ENCODE measurements at places on chromosomes 11 and 22.

GRCh38 chr11:132520199-132520598 lies 1012.1 kb downstream of the OPCML start:
- DNase-seq, result peak; percentile 36

DNA sequence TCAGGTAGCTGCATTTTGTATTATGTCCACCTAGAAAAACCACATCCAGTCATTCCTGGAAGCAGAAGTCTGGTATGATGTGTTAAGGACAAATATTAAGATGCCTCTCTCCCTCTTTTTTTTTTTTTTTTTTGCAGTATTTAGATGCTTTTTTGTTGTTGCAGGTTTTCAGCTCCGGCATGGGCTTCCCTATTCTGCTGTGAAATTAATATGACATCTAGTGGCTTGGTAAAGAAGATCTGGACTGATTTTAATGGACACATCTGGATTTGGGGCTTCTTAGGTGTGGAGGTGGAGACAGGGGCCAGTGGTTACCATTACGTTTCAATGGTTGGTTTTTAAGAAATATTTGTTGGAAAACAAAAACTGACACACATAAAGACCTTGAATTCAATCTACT lies 47.5 kb upstream of the RASSF10 start:
- DNase-seq, result no peak

DNA sequence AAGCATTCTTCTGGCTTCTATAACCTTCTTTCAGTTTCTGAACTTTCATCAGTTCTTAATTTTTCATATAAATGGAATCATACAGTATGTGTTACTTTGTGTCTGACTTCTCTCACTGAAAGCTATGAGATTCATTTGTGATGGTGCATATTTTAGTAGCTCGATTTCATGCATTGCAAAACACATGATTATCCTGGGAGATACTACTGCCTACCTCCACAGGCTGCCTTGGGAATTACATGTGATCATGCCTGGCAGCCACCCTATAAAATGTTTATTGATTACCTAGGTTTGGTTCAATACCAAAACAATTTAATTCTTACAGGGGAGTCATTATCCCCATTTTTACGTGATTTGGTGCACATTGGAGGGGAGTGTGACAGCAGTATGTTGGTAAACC lies 34.1 kb upstream of the PAK1 start:
- peak; percentile 15 for DNase-seq

DNA sequence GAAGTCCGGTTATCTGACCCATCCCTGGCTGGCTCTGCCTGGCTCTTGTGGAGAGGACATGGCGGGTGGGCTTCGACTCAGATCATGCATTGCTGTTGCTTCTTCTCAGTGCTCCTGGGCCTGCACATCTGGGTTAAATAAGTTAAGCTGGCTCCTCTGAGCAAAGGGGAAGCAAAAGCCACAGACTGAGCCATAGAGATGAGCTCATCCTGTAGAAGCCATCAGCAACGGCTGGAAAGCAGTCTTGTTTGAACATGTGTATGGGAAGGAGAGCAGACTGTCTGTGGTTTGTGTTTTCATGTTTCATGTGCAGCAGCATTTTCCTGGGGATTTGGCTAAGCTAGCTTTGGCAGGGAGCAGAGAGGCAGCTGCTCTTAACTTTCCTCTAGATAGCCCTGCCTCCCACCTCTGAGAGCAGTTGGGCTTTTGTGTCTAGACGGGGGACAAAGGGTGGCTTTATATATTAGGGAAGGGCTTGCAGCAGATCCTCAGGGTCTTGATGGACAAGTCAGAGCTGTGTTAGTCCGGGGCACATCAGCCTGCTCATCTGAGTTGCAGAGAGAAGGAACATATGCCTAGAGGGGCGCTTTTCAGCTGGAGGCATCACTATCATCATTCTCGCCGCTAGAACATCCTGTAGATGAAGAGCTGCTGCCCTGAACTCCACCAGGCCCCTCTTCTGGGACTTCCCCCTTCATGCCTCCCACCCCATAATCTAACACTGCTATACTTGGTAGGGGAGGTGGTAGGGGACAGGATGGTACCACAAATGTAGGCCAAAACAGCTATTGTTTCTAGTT lies 14.9 kb downstream of the DCPS start:
- peak; percentile 89 for DNase-seq

- no peak for DNase-seq
Observed at GRCh38 chr22:17493419-17493981, 69.8 kb upstream of the SLC25A18 start.

GRCh38 chr11:10670099-10670498 lies 23.5 kb downstream of the IRAG1 start:
- no peak for DNase-seq

DNA sequence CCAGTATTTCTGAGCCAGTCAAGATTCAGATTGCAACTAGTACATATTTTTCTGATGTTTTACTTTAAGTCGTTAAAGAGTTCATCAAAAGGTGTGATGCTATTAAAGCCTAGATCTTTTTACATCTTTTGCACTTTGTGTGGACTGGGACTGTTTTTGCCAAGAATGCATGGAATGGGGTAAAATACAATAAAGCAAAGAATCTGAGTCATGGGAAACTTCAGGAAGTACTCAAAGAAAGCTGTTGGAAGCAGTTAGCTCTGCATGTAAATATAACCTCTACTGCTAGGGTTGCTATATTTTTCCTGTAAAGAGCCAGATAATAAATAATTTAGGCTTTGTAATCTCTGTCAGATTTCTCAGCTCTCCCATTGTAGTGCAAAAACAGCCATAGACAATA lies 20.9 kb downstream of the ATXN10 start:
- DNase-seq, result peak; percentile 43

DNA sequence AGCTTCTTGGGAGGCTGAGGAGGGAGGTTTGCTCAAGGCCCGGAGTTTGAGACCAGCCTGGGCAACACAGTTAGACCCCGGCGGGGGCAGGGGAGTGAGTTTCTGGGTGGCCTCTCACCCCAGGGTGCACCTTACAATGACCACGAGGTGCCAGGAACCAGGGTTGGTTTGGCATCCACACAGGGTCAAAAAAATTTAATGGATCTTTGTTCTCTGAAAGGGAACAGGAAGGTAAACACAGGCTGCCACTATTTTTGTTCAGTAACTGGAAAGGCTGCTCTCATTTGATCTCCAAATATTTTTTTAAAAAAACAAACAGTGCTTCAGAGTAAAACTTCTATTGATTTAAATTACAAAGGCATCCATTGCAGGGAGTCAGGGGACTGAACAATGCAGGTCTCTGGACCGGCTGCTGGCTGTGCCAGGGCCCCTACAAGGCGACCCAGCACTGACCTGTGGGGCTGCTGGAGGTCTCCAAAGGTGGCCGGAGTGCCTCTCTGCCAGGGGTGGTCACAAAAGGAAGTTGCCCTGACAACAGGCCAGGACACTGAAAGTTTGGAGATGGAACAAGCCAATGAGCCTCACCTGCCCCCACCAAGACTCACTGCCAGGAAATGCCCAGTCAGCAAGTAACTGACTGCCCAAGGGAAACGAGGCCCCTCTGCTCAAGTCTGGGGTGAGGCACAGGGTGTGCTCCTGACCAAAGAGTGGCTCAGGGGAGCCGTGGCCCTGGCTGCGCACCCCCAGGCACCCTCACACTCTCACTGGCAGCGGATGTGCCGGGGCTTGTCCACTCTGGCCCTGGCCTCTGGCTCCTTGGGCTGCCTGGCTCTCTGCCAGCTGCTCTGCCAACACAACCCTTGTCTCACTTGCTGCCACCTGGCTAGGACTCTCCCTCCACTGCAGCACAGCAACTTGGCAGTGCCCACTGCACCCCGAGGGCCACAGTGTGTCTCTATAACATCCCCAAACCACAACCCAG lies 51.8 kb downstream of the ARFGAP3 start:
- DNase-seq, result no peak

DNA sequence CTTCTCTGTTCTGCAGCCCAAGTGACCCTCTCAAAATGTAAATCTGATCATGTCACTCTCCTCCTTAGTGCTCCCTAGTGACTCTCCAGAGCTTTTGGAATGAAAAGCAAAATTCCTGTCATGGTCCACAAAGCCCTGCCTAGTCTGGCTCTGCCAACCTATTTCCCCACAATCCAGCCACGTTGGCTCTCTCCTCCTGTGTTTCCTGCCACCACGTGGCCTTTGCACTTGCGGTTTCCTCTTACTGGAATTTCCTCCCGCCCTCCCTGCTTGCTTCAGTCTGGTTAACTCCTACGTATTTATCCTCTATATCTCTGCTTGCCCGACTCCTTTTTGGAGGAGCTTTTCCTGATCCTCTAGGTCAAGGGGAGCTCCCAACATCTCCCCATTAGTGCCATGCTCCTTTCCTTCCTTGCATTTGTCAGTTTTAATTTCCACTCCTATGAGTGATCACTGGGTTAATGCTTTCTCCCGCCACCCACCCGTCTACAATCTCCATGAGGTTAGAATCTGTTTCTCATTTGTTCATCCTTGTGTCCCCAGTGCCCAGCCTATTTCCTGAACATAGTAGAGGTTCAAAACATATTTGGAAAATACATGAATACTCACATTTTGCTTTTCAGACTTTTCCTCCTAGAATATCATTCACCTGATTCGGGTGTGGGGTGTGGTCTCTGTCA lies 11.5 kb downstream of the NNMT start:
- peak; percentile 67 for DNase-seq

DNA sequence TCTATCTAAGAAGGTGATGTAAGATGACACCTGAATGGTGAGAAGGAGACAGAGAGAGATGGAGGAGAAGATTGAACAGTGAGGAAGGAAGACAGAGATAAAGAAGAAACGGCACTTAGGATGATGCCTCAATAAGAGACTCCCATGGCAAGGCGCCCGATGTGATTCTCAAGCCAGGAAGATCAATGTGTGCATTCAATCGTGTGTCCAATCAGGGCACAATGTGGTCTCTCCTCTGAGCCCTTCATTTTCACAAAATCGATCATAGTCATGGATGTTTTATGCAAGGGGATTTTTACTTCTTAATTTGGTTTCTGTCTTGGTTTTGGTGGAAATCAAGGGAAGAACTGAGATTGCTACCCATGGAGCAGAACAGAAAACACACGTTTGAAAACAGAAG lies 19.9 kb upstream of the TMPRSS13 start:
- no peak for DNase-seq

- DNase-seq, result no peak
Observed at GRCh38 chr11:116312570-116313391, 460.0 kb downstream of the BUD13 start.

DNA sequence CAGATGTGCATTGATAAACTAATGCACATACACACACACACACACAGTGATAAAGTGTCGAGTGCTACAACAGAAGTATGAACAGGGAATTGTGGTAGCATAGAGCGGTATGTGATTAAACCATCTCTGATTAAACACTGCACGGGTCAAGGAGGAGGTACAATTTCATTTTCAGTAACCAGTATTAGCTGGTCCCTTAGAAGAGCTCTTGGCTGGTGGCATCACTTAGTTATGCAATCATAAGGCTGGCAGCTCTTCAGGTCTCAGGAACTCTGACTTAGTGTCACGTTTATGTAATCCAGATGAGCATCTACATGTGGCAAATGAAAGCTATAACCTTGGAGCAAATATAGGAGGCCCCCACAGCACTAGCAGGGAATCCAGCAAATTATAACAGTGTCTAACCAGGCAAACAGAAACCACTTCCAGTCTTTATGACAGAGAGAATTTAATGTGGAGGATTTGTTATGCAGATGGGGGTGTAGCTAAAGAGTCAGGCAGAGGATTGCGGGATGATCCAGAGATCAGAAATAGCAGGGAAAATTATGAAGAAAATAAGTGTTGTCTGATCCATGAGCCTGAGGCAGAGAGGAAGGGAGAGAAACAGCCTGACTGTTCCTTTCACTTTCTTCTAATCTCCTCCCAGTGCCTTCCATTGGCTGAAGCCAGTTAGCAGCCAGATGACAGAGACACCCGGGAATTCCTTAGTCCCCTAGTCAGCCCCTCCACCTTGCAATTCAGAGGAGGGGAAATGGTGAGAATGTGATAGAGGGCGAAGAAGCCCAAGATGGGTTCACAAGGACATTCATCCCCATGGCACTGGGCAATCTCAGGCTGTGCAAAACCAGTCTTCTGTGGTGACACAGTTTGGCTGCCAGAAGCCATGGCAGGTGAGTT lies 533.1 kb upstream of the TENM4 start:
- DNase-seq, result peak; percentile 13

GRCh38 chr22:44736581-44737405 lies 15.6 kb upstream of the ARHGAP8 start:
- DNase-seq, result no peak
